ENCODE measurements at places on chromosomes 13 and 19.

GRCh38 chr13:80870186-80870585, 529.3 kb upstream of the SPRY2 start:
- no peak for DNase-seq

- no peak for DNase-seq
Observed at GRCh38 chr19:825897-826644, 1.6 kb upstream of the AZU1 start.

DNA sequence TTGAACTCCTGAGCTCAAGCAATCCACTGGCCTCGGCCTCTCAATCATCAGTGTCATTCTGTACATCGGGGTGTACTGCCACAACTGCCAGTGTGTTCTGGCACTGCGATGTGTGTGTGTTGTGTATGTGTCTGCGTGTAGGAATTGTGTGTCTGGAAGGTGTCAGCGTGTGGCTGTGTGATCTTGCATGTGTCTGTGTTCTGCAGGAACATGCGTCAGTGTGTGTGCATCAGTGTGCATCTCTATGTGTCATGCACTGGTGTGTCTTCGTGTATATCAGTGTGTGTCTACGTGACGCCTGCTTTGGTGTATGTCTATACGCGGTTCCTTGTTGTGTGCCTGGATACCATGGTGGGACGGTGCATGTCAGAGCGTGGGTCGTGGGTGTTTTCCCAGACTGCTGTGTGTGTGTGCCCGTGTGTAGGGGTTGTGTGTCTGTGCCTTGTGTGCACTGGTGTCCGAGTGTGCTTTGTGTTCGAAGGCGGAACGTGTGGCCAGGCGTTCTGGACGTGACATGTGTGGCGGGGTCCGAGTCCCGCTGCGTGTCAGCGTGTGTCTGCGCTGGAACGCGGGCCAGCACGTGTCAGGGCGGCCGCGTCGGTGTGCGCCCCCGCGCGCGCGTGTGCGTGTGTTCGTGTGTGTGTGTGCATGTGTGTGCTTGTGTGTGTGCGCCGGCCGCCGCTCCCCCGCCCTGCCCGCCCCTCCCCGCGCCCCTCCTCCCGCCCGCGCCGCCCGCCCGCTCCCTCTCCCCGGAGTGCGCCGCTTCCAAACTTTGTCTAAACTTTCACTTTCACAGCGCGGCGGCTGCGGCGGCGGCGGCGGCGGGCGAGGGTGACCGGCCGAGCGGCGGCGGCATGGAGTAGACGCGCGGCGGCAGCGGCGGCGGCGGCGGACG, at the start of gene NFIX:
Gene NFIX (plus strand): TSS at position 775 of the 895 bp plus-strand sequence. CDS start 363 bp downstream, outside the sequence.
- peak; percentile 42 for DNase-seq

DNA sequence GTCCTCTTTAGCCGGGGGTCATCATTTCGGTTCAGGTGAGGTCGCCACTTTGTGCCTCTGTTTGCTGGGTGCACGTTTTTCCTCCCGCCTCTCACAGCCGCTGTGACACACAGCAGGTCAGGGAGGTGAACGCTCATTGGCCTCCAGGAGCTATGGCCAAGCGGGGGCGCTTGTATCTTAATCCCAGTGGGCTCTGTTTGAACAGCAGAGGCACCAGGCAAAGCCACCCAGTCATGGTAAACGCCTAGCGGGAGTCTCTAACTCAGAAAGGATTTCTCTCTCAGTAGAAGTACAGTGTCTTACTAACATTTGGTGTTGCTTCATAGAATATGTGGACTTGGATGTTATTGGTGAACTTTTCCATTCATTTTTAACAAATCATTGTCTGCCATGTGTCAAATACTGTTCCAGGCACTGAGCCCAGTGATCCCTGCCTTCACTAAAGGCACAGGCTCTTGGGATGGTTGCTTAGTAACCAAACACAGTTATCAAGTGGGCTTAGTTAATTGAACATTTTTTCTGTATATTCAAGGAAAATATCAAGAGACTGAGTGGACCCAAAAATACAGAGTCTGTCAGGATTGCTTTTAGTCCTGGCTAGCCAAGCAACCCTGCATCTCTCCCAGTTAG, 186.7 kb downstream of the STK24 start:
- no peak for DNase-seq

DNA sequence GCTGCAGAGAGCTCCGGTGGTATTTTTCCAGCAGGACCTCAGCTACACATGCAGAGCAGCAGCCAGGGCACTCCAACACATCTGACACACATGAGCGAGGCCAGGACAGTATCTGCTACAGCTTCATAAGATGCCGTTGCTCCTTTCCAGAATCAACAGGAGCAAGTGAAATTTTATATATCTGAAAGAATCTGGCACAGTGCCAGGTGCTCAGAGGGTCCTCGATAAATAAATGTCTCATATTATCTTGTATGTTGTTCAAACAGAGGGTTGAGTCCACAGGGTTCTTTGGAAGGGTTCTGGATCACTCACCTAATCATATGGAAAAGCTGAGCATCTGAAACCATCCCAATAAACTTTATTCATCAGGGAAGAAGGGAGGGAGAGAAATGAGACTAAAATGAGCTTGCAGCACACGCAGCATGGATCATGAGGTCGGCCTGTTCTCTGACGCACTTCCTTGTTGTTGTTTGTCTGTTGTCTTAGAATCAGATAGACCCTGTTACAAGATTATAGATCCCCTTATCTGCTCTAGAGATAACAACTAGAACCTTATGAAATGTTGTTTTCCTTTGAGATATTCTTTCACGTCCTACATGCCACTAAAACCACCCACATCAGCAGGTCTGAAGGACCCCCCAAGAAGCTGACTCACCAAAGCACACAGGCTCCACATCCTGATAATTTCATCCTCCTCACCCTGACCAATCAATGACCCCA, 3.2 kb upstream of the METTL21C start:
- DNase-seq = no peak

- no peak for DNase-seq
Observed at GRCh38 chr19:33374236-33374714, 766 bp downstream of the CEBPG start.

DNA sequence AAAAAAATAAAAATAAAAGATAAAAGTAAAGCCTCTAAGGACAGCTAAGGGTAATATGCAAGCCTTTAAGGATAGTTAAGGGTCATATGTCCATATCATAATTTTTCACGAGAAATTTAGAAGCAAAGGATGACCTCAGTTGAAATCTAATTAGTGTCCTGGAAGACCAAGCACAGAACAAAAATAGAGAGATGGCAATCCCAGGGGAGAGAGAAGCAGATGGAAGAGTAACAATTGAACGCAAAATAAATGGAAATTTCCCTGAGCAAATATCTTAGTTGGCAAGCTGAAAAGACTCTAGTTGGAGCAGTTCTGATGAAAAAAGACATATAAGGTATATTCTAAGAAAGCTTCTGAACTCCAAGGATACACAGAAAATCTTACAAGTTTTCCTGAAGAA, 275.4 kb downstream of the NALCN start:
- DNase-seq = no peak

- DNase-seq = peak; percentile 37
Observed at GRCh38 chr19:8320564-8321066, 560 bp downstream of the NDUFA7 start.

- DNase-seq = no peak
Observed at GRCh38 chr19:15421721-15422260, 3.0 kb upstream of the AKAP8L start.

DNA sequence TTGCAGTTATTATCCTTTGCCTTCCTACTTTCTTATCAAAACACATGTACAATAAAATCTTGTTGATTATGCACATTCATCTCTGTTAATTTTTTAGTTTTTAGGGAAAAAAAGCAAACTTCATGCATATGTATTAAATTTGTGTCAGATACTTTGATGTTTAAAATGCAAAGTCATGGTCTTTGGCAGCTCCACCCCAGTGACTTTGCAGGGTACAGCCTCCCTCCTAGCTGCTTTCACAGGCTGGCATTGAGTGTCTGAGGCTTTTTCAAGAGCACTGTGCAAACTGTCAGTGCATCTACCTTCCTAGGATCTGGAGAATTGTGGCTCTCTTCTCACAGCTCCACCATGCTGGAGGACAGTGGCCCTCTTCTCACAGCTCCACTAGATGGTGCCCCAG, 1988.1 kb upstream of the PCDH20 start:
- DNase-seq = no peak

- peak; percentile 53 for DNase-seq
Observed at GRCh38 chr19:35154525-35155406, at the start of gene FXYD5. TSS of gene FXYD5 (plus strand) at chr19:35154735. CDS start at chr19:35155551, 816 bp downstream.

GRCh38 chr19:4065430-4066175, 1.1 kb downstream of the ZBTB7A start:
- peak; percentile 98 for DNase-seq

GRCh38 chr19:47104680-47105079, 8.9 kb downstream of the ZC3H4 start:
- DNase-seq = no peak

DNA sequence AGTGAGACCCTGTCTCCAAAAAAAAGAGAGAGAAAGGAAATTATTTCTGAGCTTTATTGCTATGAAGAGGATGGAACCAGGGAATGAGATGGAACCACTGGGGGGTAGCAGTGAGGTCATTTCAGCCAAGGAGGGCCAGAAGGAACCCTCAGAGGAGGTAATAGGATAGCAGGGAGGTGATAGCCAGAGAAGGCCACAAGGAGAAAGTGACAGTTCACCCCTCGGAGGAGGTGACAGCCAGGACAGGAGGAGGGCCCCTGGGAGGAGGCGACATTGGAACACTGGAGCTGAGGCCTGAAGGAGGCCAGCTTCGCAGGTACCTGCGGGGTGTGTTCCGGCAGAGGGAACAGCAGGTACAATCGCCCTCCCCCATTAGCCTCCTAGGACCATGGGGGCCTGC, 675 bp upstream of the PGPEP1 start:
- DNase-seq = no peak

- no peak for DNase-seq
Observed at GRCh38 chr13:76813891-76814290, 72.3 kb downstream of the KCTD12 start.

- no peak for DNase-seq
Observed at GRCh38 chr13:40148742-40149141, 493.3 kb downstream of the COG6 start.

DNA sequence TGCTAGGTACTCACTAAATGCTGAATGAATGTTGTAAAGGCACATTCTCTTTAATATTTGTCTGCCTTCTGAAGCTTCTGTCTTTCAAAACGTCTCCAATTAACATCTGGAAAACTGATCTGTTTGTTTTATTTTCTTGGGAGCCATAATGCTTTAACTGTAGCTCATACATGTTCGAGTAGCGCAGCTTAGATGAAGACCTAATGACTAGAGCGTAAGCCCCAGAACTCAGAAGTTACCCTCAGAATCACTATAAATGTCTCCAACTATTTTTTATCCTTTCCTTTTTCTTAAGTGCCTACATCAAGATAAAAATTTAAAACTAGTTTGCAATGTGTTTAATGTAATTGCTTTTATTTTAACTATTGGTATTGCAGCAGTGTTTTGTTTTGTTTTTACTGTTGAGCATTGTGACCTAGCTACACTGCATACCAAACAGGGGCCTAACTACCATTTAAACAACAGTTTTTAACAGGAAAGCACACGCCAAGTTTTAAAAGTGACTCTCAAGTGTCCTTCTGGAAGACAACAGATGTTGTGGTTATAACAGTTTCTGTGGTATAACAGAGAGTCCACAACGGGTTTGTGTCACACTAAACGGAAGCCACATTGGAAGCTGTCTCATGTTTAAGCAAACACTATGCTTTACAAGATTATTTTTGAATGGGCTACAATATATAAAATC, 42.0 kb downstream of the MRPL57 start:
- DNase-seq = no peak

DNA sequence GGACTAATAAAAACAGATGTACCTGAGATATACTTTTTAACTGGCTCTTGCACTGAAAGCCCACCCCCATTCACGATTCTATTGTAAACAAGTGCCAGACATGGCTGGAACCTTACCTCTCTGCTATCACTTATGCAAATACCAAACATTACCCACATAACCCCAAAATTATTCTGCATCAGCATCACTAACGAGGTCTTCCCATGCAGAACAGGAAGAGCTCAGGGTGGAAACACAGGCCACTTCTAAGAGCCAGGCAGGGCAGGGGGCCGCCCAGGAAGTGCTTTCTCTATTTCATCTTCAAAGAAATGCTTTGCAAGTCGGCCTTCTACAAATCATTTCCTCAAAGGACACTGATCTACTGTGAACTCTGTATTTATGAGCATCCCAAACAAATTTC, 7.3 kb downstream of the IRS2 start:
- no peak for DNase-seq

DNA sequence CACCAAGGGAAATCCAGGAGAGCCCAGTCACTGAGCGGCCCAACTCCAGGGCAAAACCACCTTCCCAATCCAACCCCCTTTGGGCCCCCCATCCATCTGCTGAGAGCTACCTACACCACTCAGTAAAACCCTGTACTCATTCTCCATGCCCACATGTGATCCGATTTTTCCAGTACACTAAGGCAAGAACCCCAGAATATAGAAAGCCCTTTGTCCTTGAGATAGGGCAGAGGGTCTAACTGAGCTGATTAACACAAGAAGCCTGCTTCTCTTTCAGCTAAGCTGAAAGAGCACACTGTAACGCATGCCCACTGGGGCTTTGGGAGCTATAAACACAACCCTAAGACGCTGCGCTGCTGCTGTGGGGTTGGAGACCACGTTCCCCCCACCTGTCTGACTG, 36.0 kb downstream of the PBX4 start:
- no peak for DNase-seq

- DNase-seq = no peak
Observed at GRCh38 chr19:1975162-1975480, 34.1 kb downstream of the CSNK1G2 start.

GRCh38 chr19:50417111-50418081, 1.3 kb upstream of the SPIB start:
- no peak for DNase-seq
